ENCODE measurements at places on chromosomes 2 and 18.

GRCh38 chr2:201715459-201715858 is 17.0 kb upstream of the MPP4 start:
- DNase-seq, result no peak

GRCh38 chr18:13539050-13539449 is 187.3 kb downstream of the FAM210A start:
- no peak for DNase-seq

- no peak for DNase-seq
These were observed 17.3 kb downstream of the UNC80 start for GRCh38 chr2:209788925-209789324.

GRCh38 chr2:136207030-136207623 is 89.2 kb upstream of the CXCR4 start:
- no peak for DNase-seq

DNA sequence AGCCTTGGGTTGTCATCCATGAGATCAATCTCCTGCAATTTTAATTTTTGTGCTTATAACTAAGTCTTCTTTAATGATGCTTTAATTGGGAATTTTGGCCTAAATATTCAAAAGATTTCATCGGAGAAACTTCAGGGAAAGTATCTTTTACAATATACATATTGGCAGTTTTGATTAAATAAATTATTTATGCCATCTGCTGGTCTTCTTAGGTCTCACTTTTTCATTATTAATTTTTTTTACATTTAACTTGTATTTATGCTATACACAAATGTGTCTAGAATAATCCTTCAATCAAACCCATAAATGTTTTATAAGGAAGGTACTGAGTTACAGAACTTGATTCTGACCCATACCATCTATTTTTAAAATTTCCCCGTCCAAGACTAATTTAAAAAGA is 95.1 kb upstream of the XPO1 start:
- no peak for DNase-seq

DNA sequence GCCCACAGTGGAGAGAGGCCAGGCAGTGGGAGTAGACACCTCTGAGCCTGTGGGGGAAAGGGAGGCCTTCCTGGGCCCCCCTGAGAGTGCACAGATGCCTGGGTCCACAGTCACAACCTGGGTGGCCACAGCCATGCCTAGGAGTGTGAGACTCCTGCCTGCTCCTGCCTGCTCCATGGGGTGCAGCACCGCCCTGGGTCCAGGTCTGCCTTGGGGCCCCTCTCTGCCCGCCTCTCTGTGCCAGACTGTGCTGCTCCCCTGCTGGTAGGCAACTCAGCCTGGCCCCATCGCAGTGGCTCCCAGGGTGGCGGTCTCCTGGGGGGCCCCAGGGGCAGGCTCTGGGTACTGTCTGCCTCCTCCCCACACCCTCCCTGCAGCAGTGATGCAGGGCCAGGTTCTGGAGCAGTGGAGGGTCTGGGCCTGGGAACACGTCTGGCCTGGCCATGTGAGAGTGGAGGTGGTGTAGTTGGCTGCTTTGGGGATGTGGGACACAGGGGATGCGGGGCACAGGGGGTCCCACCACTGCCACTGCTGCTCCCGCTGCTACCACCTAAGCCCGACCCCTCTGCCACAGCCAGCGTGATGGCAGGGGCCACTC is 60.1 kb upstream of the DLX2 start:
- DNase-seq, result no peak

GRCh38 chr2:74031221-74031620 is 46.5 kb downstream of the TET3 start:
- DNase-seq, result no peak

DNA sequence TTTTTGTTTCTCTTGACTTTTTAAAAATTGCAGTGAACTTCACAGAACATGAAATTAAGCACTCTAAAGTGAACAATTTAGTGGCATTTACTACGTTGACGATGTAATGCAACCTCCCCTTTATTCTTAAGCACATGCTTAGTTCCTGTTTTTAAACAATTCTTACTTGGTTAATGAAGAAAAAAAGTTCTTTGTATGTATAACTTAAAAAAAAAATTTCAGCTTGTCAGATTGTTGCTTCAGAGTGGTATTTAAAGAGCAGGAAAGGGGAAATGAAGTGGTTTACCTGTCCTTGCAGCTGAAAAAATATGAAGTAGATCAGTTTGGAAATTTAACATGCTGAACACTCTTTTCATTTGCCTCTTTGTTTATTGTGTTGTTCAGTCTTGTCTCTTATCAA is 95.7 kb upstream of the RASGRP3 start:
- no peak for DNase-seq

GRCh38 chr18:62720766-62721613 is 5.6 kb downstream of the PHLPP1 start:
- no peak for DNase-seq

DNA sequence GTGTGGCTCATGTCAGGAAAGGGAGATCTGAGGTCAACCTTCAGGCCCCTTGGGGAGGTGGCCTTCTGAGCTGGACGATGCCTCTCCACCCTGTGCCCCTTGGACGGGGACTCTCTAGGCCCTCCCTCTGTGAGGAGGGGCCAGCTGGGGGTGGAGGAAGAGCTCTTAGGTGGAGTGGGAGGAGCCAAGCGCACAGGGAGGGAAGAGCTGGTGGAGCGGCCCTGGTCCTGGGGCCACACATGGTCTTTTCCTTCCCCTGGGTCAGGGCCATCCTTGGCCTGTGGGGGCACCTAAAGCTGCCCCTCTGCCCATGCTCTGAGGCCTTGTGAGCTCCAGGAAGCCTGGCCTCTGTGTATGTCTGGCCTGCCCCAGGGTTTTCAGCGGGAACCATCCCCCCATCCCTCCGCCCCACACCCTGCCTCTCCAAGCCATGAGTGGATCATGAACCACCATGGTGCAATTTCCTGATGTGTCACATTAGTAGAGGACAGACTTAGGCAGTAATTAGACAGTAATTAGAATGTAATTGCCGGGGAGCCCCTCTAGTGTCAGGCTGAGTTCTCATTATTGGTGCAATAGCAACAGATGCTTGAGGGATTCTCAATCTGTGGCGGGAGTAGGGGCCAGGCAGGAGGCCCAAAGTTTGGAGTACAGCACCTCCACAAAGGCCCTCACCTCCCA is 63.0 kb downstream of the GLI2 start:
- no peak for DNase-seq

- no peak for DNase-seq
These were observed 397.2 kb upstream of the CDH19 start for GRCh38 chr18:67001052-67001451.

GRCh38 chr18:52667463-52668065 is 327.6 kb downstream of the DCC start:
- no peak for DNase-seq
